Fibroblast of upper back skin (primary cell): ENCODE measurements at places on chromosomes 5 and 9.

DNA sequence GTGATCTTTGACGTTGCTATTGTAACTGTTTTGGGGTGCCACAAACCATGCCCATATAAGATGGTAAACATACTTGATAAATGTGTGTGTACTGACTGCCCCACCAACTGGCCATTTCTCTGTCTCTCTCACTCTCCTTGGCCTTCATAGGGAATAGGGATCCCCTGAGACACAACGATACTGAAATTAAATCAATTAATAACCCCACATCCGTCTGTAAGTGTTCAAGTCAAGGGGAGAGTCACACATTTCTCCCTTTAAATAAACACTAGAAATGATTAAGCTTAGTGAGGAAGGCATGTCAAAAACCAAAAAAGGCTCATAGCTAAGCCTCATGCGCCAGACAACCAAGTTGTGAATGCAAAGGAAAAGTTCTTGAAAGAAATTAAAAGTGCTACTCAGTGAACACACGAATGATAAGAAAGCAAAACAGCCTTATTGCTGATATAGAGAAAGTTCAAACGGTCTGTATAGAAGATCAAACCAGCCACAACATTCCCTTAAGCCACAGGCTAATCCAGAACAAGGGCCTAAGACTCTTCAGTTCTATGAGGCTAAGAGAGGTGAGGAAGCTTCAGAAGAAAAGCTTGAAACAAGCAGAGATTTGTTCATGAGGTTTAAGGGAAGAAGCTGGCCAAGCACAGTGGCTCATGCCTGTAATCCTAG lies 111.1 kb downstream of the UGCG start:
- no peak for DNase-seq

DNA sequence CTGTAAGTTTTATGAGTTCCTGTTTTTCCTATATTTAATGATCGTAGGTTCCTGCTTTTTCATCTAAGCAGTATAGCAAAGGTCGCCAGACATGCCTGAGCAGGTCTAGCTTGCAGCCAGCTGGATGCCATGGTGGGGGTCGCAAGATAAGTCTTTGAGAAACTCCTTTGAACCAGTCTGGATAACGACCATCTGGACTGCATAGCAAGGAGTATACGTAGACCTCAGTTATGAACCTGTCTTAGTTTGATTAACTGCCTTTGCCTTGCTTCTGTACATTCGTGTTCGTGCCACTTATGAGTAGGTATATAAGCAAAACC lies 8.4 kb upstream of the SPATA31E1 start:
- DNase-seq: no peak

DNA sequence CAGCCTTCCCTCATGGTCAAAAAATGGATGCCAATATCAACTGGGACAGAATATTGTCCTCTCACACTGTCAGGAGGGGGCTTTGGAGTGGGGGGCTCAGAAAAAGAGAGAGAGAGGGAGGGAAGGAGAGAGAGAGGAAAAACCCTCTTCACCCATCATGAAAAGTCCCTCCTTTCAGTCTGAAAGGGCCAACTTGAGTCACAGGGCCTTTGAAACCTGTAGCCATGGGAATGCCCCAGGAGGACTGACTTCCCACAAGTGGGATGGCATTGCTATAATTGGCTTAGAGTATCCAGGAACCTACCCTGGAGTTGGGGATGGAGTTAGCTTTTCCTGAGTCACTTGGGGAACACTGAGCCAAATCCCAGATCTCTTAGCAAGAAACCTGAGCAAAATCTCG lies 41.2 kb downstream of the DNAJC21 start:
- no peak for DNase-seq

GRCh38 chr9:87894998-87895625 lies 12.4 kb downstream of the SPATA31E1 start:
- DNase-seq: no peak

GRCh38 chr5:132999246-132999645 lies 27.1 kb downstream of the ZCCHC10 start:
- peak; percentile 7 for DNase-seq

GRCh38 chr9:131397100-131397790 lies 3.4 kb downstream of the PRRC2B start:
- DNase-seq: no peak
